Immature natural killer cell (primary cell): ENCODE measurements at places on chromosomes 5 and 9. TPM values are rescaled to one million over a fixed set of nuclear protein-coding genes. Genes with fewer than 3 reads are reported as not detected.

CARD9 gene
- 0.28 TPM for polyA plus RNA-seq

OLFML2A gene
- not detected for polyA plus RNA-seq

GARIN3 gene
- not detected for polyA plus RNA-seq

INSL6 gene
- polyA plus RNA-seq: not detected

NPR3 gene
- polyA plus RNA-seq: 0.04 TPM

MYOZ3 gene
- not detected for polyA plus RNA-seq

DNA sequence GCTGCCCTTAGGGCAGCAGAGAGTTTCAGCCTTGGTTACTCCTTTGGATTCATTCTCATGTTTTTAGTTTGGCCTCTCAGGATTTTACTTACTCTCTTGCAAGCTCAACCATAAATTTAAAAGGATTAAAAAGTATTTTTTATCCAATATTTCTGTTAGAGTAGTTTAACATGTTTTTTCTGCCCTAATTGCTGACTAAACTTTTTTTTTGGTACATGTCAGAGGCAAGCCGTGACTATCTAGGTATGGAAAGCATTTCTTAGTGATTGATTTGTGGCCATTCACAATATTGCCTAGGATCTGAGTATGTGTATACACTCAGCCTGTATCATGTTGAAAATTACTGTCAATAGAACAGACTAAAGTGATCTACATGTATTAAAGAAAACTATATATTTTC is 92.1 kb downstream of the MELK start:
- no peak for DNase-seq

DNA sequence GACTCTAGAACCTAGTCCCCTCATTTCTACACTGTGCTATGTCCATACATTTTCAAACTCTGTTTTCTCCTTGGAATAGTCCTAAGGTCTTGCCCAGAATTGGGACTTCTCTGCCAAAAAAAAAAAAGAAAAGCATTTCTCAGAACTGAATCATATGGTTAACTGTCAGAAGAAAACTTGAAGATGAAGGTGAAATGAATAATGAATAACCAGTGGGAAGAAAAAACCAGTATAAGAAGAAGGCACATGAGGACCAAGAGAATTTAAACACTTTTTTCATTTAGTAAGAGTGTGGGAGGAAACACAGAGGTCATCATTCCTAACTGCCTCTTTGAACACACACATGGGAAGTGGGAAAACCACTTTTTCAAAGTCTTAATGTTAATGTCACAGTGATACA is 197.7 kb downstream of the PRELID2 start:
- DNase-seq: no peak

DNA sequence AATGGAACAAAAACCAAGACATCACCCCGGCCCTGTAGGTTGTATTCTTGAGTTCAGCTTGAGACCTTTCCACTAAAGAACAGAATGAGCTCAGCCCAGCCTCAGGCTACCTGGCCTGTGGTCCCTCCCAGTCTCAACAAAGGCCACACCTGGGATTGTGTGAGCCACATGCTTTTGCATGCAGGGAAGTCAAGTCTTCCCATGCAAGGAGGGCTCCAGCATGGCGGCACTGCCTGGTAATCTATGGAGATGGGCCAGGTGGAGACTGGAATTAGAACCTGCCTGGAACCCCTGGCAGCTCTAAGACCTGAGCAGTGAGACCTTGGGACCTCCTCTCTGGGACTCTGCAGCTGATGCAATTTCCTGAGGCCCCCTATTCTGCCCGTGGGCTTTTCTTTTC is 49.4 kb upstream of the OTULINL start:
- DNase-seq: no peak

GRCh38 chr5:120055858-120056257 is 408.2 kb upstream of the PRR16 start:
- peak; percentile 1 for DNase-seq

GRCh38 chr5:116759860-116760640 is 185.4 kb upstream of the SEMA6A start:
- DNase-seq: no peak

DNA sequence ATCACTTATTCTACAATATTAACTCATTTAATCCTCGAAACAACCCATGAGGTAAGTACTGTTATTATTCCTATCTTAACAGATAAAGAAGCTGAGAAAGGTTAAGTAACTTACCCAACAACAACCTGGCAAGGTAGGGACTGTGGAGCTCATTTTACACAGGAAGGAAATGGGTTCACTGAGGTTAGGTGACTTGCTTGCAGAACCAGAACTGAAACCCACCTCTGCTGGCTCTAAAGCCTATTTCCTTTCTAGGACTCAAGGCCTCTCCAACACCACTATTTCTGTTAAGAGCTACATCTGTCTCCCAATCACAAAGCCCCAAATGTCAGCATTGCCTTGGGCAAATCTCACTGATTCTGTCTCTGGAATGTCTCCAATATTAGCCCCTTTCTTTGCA is 38.9 kb upstream of the IFNK start:
- peak; percentile 1 for DNase-seq

DNA sequence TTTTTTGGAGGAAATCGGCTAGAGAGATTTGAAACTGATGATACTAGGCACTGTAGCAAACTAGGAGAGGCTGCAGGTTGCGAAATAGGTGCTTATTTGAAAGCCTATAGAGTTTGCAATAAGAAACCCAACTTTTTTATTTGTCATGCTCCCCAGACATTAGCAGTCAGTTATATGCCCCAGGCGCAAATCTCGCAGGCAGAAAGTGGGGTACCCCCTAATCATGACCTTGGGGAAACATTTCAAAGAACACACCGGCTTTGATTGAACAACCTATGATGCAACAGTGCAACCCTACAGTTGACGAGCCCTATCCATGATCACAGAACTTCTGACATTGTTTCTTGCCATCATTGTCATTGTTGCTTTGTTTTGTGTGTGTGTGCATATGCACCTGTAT is 510.5 kb downstream of the RAB3C start:
- DNase-seq: no peak

DNA sequence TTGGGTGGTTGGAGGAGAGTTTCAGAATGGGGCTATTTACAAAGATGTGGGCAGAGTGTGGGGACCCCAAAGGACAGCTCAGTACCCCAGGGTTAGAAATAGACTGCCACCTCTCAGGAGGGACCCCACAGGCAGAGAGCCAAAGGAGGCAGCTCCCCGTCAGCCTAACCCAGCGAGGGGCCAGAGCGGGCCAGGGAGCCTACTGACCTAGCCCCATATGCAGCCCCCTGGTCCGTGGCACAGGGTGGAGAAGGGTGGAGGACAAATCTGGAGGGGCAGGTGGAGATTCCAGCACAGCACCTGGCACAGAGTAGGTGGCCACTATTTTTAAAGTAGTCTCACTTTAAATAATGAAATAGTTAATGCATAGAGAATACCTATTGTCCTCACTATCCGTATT is 67.2 kb upstream of the ANGPTL2 start:
- DNase-seq: no peak

GRCh38 chr5:155822177-155822576 is 504.8 kb upstream of the SGCD start:
- DNase-seq: no peak

DNA sequence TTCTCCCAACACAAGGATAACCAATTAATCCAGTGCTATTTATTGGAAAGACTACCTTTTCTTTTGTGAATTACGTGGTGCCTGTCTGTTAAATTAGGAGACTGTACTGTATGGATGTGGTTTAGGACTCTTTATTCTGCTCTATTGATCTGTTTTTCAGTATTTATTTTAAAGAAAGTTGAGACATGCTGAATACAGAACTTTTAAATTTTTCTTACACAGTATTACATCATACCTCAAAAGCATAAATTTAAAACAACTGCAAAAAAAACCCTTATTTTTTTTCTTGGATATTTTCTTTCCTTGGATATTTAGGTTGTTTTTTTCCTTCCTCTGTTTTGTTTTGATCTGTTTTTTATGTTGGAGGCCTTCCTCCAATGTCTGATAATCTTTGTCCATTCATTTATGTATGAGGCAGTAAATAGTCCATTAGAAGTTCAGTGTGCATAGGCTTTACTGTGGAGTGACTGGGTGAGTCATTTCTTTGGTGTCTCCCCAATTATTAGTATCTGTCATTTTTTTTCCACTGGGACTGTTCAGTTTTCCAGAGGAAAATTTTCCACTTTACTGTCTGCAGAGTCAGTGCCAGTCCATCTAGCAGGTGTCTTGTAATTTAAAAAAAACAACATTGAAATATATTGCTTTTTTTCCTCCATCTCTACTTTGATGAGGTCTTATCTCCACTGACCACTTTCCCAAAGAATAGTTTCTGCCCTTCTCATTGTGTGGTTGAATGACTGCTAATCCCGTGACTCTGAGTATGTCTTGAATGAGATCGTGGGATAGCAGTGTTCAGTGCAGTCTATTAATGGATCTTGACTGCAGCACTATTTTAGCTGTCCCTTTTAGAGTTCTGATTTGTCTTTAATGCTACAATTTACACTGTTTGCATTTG is 15.2 kb downstream of the CYSTM1 start:
- no peak for DNase-seq

DNA sequence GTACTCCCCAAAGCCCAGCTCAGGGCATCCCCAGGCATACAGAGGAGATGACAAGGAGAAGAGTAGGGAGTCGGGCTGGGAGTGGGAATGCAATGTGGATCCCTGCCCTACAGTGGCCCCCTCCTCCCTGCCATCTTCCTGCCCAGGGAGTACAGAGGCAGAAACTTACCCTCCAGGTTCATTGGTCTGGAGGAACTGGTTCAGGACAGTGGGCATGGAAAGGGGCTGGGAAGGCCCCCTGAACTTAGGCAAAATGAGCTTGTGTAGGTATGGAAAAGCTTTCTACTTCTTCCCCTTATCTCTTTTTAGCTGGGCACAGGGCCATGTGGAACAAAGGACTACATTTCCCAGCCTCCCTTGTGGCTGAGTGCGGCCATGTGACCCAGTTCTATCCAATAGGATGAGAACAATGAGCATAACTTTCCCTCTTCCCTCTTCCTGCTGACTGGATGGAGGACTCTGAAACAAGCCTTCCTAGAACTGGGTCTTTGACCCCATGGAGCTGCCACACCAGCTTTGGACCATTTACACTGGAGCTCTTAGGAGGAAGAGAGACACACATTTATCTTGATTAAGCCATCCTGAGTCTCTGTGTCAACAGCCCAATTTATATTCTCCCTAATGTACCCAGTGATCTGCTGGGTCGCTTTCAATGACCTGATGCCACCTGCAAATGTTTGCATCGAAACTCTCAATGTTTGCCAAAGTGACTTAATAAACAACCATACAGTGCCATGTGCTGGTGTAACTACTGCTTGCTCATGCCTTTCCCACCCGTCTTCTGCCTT is 25.0 kb upstream of the HMCN2 start:
- DNase-seq: peak; percentile 16

DNA sequence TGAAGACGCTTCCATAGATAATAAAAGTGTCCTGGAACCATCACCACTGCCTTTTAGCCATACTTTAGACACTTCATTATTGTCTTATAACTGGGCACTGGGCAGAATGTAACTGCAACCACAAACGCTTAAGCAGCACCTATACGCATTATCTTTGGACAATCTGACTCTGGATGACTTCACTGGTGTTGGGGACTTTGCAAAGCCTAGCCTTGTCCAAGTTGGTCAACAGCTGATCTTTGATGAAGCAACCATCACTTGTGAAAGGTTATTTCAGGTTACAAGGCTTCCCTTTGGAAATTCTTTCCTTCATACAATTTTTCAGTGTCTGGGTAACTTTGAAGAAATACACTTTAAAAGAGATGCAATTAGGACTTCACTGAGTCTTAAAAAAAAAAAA is 77.8 kb upstream of the ZNF462 start:
- DNase-seq: no peak

DNA sequence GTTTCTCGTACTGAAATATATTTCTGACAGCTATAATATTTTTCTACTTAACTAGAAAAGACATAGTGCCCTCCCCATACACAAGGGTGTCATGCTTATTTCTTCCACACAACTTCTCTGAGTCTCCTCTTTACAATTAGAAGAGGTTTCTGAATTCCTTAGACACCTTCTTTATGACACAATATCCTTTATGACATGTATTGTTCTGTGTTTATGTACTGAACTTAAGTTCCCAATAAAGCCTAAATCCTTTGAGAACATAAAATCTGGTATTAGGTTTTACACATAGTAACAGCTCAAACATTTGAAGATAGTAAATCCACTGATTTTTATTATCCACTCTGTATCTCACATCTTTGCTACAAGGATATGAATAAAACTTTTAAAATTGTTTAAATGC is 32.5 kb downstream of the GRAMD2B start:
- DNase-seq: no peak

DNA sequence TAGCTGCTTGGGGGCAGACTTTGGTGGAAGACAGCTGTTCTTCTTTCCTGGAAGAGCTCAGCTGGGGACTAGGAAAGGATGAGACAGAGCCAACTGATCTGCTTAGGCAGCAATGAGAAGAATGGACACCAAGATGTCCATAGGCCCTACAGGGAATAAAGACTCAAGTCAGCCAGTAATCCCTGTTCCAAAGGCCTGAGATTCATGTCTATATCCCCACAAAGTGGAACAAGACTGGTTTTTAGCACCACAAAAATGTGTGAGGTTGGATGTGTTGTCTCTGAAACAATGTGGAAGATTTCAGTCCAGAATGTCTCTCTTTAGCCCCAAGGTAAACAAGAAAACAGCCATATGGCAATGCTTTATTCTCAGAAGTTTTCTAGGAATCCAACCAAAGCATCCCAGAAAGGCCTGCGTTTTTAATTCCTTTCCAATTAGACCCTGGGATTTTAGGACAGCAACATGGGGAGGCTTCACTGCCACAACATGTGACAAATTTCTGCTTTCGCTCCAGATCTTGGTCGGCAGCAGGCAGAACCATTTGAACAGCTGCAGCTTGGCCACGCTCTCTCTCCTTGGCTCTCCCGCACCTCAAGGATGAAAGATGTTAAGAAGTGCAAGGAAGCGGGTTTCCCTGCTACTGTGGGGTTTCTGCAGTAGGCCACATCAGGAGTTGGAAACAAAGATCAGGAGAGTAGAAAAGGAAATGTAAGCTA is 245.1 kb downstream of the FSTL4 start:
- DNase-seq: no peak

GRCh38 chr5:90983148-90983547 is 400.0 kb downstream of the ARRDC3 start:
- DNase-seq: no peak
